NCI-H1417 treated with DMSO at 0.1 percent for 48 hours (cell line): ENCODE measurements at places on chromosomes 4 and X.

DNA sequence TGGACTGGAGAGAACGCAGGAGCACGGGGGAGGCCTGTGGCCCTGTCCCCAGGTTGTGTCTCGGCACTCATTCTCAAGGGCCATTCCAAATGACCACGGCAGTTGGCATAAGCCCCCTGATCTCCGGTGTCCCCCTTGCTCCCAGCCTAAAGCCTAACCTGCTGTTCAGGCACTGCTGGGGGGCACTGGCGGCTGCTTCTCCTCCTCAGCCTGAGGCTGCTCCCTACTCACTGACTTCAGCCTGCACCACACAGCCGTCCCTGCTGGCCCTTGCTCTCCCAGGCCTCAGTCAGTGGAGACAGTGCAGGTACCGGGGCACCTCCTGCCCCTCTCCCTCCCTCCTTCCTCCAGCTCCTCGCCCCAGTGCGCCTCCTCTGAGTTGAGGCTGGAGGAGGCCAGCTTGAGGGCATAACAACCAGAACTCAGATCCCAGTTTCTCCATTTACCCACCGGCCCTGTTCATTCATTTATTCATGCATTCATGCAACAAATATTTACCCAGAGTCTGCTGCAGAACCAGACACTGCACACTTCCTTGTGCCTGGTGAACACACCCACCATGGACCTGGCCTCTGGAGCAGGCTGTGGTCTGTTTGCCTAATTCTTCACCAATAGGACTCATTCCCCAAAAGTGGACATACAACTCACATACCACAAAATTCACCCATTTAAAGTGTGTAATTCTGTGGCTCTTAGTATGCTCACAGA is 65.0 kb downstream of the CPZ start:
- DNase-seq: no peak

GRCh38 chrX:7316887-7317286 is 168.9 kb upstream of the PUDP start:
- DNase-seq: no peak

DNA sequence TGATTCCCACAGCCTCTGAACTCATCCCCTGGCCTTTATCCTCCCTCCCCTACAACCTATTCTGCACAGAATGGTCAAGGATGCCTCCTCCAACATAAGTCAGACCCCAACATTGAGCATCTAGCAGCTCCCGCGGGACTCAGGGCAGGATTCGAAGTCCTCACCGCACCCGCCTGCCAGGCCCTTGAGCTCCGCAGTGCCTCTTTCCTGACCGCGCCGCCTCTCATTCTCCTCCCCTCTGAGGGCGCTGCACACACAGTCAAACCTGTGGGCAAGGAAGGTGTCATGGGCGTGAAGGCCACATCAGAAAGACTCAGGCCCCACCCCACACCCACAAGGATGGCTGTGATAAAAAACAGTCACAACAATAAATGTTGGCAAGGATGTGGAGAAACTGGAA is 84.1 kb downstream of the CPZ start:
- DNase-seq: no peak

DNA sequence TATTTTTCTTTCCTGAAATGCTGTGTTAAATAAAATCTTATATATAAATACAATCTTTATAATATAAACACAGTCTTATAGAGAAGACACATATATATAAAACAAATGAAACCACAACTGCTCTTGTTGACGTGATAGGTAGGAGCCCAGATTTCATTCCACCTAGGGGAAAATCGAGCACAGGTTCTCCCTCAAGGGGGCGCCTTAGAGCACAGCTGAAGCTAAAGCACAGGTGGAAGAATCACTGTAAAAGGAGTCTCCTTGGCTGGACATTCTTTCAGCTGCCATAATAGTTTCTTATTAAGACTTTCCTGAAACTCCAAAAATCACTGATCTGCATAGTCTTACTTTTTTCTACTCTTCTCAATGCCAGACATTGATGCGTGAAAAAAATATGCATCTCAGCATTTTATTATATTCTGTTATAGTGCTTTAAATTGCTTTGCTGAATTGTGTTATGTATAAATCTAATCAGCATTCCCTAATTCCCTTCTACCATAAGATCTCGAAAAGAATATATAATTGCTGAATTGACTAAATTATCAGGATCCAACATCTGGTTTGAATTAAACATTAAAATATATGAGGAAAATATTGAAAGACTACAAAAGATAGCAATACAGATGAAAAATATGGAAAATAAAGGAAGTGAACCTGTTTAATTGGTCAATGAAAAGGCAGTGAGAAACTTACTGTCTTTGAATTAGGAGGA is 25.5 kb upstream of the RXFP1 start:
- DNase-seq: no peak

- no peak for DNase-seq
These were observed 40.5 kb upstream of the GPR78 start for GRCh38 chr4:8539661-8540060.

DNA sequence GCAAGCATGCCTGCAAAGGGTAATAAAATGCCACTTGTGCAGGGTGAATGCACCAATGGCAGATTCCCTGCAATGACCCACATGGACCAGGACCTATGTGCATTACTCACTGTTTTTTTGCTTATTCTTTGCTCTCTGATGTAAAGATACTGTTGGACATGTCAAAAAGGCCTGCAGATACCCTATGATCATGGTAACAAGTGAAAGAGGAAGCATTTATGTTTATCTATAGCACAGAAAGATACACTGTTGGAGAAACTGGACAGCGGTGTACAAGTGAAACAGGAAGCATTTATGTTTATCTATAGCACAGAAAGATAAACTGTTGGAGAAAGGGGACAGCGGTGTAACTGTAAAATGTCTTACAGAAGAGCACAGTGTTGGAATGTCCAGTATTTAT is 127.5 kb downstream of the PAPSS1 start:
- no peak for DNase-seq

DNA sequence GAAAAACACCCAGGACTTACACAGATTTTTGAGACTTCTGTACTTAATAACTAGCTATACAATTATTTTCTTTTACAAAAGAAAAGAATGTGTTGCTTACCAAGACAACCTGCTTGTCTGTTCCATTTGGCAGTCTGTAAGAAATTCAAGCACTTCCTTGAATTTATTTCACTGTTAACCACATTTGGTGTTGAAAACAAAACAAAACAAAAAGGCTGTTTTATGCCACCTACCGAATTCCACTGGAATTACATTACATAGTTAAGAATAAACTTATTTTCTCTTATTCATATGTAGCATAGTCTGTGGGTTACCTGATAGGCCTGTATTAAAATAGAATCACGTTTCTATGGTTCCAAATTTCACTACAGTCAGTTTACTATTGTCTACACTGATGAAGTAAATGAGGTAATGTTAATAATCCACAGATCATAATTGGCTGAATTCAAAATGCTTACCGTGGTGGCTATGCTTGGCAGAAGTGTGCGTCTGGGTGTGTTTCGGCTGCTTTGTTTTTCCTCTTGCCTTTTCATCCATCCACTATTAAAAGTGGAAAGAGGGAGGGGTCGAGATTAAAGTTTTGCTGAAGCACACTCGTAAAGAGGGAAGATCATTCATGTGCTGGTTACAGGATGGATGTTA is at the start of gene TLR1:
Gene TLR1 (minus strand): TSS at position 138 of the 642 bp plus-strand sequence. CDS start 5,960 bp downstream, outside the sequence.
- no peak for DNase-seq

- no peak for DNase-seq
These were observed 42.4 kb upstream of the GAB1 start for GRCh38 chr4:143294310-143294709.

DNA sequence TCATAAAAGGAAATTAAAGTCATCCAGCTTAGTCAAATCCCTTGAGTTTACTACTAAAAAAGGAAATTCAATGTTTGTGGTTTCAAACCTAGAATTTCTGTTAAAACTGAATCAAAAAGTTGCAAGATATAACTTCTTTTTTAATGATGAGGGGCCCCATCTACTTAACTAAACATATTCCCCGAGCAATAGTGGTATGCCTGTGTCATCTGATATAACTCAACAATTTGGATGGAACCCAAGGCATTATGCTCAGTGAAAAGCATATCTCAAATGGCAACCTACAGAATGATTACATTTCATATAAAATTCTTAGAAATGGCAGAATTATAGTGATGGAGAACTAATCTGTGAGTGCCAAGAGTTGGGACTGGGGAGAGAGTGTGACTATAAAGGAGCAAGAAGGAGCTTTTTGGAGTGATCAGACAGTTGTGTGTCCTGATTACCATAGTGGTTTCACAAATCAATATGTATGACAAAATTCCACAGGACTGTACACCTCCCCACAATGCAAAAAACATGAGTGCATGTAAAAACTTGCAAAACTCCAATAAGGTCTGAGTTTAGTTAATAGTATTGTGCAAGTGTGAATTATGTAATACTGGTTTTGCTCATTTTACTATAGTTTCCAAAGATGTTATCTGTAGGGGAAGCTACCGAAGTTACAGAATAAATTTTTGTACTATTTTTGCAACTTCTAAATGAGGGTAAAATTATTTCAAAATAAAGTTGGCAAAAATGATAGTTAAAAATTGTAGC is 323.2 kb downstream of the ARHGAP24 start:
- no peak for DNase-seq

DNA sequence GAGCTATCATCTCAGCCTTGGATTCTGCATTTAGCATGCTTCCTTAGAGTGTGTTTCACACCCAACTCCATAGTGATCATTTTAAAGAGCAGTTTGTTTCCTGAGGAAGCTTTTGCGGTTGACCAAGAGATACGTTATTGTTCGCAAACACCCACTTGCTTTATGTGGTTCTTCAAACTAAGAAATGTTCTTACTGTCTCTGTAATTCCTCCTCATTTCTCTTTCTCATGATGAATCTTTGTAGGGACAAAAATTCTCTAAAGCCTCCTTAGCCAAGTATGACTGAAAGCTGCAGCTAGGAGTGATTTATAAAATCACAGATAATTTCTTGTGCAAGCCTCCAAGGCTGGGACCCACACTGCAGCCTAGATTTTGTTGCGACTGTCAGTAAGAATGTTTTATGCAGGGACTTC is 10.0 kb downstream of the TNIP3 start:
- no peak for DNase-seq

DNA sequence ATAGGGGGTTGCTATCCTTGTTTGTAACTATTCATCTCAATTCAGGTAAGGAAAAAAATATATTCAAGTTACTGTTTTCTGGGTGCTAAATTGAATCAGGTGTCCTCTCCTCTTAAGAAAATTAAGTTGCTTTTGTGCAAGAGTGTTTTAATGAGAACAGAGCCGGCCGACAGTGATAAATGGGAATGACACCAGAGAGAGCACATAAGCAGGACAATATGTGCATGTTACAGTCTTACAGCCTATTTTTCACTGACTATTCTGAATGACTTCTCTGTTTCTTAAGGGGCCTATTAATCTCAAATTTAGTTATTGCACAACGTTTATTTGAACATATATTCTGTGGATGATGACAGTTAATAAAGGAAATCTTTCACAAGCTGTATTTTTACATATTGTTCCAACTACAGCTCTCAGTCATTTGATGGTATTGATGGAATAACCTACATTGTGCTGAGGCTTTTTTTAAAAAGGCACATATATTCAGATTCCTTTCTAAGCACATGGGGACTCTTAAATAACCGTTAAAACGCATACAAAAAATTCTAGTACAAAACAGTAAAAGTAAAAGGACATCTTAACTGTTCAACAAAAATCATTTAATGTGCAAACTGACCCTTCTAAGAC is 68.4 kb downstream of the SLC10A7 start:
- no peak for DNase-seq

- no peak for DNase-seq
These were observed 8.6 kb downstream of the NOP14 start for GRCh38 chr4:2954358-2955185.

DNA sequence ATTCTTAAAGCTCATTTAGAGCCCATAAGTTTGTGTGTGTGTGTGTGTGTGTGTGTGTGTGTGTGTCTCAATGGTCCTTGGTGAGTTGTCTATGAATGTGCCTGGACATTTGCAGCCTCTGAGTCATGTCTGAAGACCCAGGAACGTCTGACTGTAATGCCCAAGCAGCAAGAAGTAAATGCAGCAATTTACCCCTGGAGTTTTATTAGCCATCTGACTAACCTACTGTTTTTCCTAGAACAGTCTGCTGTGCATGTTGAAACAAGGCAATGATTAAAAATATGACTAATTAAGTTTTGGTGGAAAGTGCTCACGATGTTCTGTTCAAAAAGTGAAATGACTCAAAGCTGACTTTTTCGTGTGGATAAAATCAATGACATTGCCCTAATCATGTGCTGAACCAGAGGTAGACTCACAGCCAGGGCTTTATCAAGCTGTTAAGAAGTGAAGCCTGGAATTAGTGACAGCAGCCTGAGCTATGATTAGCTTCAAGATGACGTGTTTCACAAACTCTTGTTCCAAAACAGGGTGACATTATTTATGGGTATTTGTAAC is 201.6 kb downstream of the CPE start:
- no peak for DNase-seq

DNA sequence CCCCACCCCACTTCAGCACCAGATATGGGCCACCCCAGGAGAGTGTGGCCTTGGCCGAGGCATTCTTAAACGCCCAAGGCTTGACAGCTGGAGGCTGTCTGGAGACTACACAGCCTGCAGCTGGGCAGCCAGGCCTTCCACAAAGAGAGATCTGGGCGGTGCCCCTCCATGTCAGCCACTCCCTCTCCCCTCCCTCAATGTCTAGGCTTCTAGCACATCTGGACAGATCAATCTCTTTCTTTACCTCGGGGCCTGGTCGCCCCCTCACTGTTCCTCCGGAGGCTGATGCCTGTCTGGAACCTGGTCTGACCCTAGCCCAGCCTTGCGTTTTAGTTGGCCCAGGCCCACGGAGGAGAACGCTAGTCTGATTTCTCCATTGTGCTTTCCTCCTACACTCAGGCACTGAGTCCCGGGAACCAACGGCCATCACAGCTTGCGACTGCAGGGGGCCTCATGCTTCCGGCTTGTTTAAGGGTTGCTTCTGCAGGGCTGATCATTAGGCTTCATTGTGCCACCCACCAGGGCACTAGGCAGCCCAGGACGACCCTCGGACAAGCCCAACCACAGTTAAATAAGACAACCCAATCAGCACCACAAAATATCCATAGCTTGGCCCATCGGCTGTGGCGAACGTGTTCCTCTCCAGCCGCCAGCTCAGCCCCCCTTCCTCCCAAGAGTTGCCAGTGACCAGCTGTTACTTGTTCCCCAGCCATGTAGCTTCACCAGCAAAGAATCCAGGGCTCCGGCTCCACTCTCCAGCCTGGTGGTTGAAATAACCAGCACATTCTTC is 200.6 kb downstream of the BCOR start:
- no peak for DNase-seq
